ENCODE measurements at places on chromosomes 2 and 18.

DNA sequence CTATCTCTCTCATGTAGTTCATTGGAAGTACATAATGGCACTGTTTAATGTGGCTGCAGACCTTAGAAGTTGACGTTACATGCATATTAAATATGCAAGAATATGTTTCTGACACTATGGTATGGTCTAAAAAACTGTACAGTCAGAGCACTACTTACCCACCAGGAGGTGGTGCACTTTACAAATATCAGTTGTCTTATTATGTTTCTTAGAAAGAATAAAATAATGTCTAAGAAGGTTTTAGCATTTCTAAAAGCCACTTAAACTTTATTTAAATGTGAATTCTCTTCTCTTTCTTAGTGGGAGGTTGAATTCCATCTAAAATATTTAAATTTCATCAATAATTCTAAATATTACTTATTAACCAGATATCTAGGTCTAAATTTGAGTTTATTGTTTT, 4.3 kb downstream of the TMEFF2 start:
- no peak for DNase-seq

GRCh38 chr2:128324008-128324896, 5.6 kb upstream of the HS6ST1 start:
- DNase-seq = no peak

GRCh38 chr2:62471816-62472215, 34.2 kb downstream of the TMEM17 start:
- DNase-seq = no peak

- no peak for DNase-seq
Measured at GRCh38 chr2:83823229-83823628, 635.9 kb downstream of the SUCLG1 start.

DNA sequence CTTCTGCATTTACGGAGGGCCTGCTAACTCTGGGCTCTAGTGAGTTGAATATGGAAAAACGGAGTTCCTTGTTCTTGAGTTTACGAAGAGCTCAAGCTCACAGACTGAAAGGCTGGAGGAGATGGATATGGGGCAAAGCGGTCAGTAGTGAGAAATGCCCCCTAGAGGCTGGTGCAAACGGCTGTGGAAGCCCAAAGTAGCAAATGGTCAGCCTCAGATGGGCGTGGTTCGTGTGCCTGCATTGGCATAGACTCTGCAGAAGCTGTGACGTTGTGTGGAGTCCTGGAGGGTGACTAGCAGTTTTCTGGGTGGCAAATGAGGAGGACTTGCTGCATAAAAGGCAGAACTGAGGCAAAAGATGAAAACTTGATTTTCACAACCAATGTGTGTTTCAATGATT, 93.6 kb upstream of the TWIST2 start:
- DNase-seq = no peak

- no peak for DNase-seq
Measured at GRCh38 chr18:48720655-48721025, 181.8 kb downstream of the CTIF start.

GRCh38 chr2:110105608-110106467, 9.8 kb downstream of the MALL start:
- no peak for DNase-seq

DNA sequence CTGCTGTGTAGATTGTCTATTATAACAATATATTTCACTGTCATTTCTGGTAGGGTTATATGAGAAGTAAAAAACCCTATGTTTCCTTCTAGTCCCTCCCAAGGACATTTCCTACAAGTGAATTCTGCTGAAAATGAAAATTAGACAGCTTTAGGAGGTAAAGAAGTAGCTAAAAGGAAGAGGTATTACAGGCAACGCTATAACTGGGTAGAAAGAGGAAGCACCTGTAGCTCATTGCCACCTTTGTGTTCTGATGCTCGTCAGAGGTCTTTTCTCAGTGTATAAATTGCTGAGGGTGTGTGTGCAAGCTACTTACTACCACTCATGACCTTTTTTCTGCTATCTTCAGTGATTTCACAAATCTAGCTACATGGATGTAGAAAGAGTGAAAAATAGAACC, 1.4 kb downstream of the DNAJC10 start:
- DNase-seq = peak; percentile 74

DNA sequence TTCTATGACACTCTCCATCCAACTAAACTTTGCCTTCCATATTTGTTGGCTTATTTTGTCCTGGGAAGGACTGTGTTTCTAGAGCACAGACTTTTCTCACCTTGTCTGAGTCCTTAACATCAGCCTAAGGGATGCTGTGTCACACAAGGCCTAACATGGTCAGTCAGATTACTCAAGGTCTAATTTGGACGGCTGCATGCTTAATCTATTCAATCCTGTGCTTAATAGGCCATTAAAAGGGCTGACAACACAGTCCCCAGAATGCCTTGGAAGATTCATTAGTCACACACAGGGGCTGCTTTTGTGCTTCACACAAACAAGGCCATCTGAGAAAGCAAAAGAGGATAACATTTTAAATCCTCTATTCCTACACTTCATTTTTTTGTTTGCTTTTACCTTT, 84.0 kb downstream of the DYNAP start:
- no peak for DNase-seq

GRCh38 chr18:77548790-77549420, 299.3 kb downstream of the GALR1 start:
- DNase-seq = no peak

- DNase-seq = no peak
Measured at GRCh38 chr2:128279009-128279408, 39.7 kb downstream of the HS6ST1 start.

- no peak for DNase-seq
Measured at GRCh38 chr18:23756590-23757436, 67.6 kb downstream of the LAMA3 start.

- DNase-seq = no peak
Measured at GRCh38 chr2:144995482-144995881, 475.6 kb upstream of the ZEB2 start.

DNA sequence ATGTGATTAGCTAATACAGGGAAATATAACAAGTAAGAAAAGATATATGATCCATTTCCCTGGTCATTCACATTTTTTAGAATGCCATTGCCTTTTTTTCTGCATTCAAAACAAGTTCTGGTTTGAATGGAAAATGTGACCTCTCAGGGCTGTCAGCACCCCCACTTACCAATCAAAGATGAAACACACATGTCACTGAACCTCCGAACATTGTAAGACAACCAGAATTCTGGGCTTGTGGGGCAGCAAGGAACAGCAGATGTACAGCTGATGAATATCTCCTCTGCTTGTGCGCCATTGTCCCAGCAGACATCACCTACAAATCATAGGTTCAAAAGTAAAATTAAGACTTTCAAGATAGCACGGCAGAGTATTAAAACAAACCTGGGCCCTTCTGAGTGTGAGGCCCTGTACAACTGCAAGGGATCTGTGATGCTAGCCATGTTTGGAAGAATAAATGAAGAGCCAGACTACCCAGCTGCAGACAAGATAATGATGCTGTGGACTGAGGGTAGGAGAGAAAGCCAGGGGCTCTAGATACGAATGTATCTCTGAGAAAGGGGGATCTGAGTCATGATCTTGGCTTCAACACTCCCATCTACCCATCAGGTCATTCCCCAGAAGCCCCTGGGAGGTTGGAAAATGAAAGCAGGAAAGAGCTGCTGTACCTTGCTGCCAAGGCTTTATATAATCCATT, 108.7 kb upstream of the SERTAD2 start:
- DNase-seq = no peak

- no peak for DNase-seq
Measured at GRCh38 chr2:71889759-71890684, 257.6 kb downstream of the CYP26B1 start.

DNA sequence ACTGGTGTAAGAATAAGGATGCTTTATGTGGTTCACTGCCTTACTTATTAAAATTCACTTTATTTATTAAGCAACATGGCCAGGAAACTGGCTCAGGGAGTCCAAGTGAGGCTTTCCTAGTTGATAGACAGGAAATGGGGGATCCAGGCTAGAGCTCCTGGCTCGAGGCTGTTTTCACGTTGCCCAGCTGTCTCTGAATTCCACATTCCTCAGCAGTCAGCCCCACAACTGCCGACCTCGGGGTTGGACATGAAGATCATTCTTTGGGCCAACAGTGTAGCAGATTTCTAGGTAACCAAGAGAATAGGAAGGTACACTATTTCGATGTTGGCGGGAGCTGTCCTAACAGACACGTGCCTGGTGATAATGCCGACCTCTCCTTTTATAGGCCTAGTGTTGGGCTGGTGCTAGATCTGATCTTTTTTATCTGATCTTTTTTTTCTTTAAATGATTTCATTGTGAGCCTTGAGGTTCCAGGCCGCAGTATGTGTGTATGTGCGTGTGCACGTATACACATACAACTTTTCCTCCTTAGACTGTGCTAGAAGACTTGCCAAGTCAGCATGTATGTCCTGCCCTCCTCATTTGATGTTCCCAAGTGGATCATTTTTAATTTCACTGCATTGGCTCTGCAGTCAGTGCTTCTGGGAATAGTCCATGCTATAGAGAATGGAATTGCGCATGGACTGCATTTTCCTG, 103.5 kb downstream of the CABLES1 start:
- no peak for DNase-seq

DNA sequence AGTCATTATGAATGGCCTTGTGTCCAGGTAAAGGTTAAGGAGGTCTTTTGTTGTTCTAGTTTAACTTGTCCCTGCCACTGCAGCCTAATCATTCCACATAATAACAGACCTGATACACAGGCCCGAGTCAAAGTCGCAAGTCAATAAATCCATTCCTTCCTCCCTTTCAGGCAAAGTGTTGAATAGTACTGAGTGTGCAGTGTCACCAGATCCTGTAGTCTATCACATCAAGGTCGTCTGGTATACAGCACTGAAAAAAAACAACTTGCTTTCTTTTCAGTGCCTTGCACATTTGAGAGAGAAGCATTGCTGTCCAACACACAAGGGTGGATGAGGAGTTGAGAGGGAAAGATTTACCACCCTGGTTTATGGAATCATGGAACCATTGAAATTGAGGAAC, 606.2 kb downstream of the BCL11A start:
- no peak for DNase-seq

DNA sequence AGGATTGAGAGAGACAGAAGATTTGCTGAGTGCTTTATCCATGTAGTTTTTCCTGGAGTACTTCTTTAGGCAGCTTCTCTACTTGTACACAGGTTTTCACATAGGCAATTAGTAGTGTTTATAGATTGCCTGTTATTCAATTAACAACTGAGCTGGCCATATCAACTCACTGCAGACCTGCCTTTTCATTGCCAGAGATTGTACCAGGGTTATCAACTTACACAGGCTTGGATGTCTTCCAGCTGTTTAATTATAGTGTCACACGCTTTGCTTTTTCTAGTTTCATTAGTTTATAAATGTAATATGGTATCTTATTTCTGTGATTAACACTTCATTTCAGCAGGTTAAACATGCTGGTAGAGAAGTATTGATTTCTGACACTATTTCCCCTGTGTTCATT, 125.9 kb downstream of the GPD2 start:
- no peak for DNase-seq

- DNase-seq = no peak
Measured at GRCh38 chr2:54673501-54673998, 49.9 kb upstream of the EML6 start.

- DNase-seq = no peak
Measured at GRCh38 chr2:110940376-110940910, 180.3 kb upstream of the BCL2L11 start.

- DNase-seq = no peak
Measured at GRCh38 chr2:23649303-23649702, 264.3 kb downstream of the KLHL29 start.

- DNase-seq = no peak
Measured at GRCh38 chr2:25617948-25618646, 55.3 kb downstream of the DTNB start.

DNA sequence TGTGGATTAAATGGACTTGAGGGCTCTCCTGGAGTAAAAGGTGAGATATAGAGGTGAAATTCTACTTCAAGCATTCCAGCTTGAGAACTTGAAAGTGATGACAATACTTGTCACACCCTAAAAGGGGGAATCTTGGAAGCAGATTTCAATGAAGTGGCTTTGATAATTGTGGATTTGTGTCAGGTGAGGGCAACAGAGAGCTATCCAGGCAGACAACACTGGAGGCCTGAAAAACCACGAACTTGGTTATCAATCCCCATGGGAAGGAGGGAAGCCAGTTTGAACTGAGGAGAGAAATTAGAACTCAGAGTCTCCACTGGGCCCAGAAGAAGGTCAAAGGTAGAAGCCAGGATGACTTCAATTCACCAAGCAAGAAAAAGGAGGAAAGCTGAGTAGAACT, 263.9 kb downstream of the FIGN start:
- DNase-seq = no peak

- DNase-seq = no peak
Measured at GRCh38 chr2:55518841-55519165, 715 bp upstream of the CFAP36 start.

GRCh38 chr2:145760781-145761649, 1241.1 kb upstream of the ZEB2 start:
- no peak for DNase-seq

DNA sequence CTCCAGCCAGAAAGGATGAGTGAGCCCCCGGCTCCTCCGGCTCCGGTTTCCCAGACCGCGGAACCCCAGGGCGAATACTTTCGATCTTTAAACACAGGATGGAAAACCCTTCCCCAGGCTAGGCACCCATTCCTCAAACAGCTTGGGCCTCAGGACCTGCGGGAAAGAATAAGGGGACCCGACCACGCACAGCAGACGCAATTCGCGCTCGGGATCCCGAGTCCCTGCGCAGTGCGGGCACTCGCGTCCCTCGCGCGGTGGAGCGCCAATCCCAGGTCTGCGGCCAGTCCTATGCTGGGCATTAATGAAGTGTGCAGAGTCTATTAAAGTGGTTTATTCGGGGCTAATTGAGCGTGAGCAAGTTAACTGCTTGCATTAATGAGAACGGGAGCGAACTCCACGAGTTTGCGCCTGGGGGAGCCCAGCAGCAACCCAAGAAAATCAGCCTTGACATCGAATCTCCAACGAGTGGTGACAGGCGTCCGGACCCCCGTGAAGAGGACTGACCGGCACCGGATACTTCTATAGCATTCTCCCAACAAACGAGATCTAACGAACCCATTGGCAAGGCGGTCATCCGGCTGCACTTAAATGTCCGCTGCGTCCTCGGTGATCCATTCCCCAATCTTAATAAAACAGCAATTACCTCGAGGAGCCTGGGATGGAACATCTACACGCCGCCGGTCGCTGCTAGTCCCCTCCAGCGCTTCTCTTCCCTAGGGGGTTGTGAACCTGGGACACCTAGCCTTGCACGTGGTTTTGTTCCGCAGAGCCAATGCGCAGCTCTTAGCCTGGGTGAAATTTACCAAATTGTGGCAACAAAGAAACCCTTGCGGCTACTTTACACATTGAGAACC, 1.6 kb downstream of the OSR1 start:
- DNase-seq = no peak

- DNase-seq = no peak
Measured at GRCh38 chr2:53802617-53803151, 15.8 kb downstream of the ERLEC1 start.

- no peak for DNase-seq
Measured at GRCh38 chr2:38203446-38203810, 127.5 kb upstream of the CYP1B1 start.

GRCh38 chr2:12652723-12653122, 64.0 kb upstream of the TRIB2 start:
- no peak for DNase-seq

DNA sequence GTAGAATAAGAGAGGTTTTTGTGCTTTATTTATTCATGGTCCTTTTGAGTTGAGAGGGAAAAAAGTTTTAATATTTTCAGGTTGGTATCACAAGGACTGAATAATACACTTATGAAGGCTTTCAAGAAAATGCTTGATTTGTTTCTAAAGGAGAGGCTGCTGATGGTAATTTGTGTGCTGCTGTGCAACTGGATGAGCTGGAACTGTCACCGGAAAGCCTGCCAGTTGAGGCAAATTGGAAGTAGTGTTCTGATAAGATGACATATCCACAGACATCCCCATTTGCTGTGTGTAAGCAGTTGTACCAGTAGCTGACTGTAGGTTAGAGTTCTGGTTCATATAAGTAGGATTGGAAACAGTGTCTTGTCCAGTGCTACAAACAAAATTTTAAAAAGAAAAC, 21.6 kb upstream of the CACNB4 start:
- no peak for DNase-seq

Data from naive B cell (primary cell).